ENCODE measurements at places on chromosomes 6 and 20.

GRCh38 chr6:63121166-63121565, 90.1 kb upstream of the FKBP1C start:
- no peak for DNase-seq

DNA sequence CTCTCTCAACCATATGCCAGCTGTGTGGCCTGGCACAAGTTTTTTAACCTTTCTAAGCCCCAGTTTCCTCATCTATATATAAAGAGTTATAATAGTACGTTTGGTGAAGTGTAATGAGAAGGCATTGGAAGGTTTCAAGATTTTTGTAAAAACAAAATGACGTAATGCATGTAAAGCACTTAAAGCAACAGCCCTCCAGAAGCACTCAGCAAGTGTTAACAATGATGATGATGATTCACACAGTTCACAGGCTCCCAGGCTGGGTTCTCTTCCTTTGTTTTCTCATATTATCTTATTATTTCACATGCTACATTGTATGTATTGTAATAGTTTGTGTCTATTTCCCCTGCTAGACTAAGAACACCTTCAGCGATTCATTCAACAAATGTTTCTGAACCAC, 6.2 kb downstream of the CEP250 start:
- no peak for DNase-seq

GRCh38 chr6:27882624-27883023, 29.6 kb downstream of the OR2B2 start:
- no peak for DNase-seq

- DNase-seq, result no peak
Observed at GRCh38 chr20:23419657-23419994, 1.7 kb downstream of the NAPB start.

DNA sequence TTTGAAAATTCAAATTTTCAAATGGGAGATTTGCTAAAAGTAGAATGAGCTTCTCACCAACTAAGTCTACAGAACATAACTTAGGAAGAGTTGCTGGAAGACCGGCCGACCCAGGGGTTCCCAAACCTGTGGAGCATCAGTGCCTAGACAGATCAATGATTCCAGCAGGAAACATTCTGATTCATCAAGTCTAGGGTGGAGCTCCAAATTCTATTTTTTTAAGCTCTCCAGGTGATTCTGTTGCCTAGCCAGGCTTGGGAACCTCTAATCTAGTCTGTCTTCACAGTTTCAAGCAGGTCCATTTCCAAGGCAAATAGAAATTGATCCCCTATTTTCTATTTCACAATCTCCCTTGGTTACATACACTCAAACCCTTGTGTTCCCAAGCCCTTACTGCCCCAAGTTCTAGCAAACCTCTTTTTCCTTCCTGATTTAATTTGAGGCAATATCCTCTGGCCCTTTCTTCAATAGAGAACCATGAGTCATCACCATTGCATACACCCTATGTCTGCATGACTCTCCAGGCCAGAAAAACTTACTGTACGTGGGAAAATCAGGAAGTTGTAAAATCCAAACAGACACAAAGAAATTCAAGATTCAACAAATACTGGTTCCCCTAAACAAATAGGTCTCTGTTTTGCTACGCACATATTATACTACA, 8.9 kb downstream of the ATXN1 start:
- DNase-seq, result no peak

DNA sequence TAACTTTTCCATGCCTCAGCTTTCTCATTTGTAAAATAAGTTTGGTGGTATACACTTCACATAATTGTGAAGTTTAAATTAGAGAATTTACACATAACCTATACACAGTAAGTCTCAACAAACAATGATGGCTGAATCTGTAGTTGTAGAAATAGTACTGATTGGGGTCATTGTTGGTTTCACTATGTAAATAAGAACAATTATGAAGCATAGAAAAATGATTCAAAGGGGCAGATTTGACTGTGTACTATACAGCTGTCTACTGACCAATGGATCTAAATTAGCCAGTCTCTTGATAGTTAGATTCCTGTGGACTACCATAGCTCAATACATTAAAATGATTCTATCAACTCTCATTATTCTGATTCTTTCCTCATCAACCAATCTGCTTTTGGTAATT, 181.1 kb upstream of the STXBP5 start:
- no peak for DNase-seq

DNA sequence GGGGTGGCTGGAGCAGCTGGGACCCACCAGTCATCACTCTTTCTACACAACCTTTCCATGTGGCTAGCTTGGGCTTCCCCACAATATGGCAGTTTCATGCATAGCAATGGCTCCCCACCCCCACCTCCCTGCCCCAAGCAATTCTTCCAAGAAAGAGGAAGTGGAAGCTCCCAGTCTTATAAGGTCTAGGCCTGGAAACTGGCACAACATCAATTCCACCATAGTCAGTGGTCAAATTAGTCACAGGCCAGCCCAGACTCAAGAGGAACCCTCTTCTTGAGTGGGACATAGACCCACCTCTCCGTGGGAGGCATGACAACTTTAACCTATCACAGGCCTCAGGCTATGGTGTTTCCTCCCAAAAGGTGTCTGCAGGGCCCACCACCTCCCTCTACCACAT, 17.7 kb downstream of the TGM6 start:
- DNase-seq, result no peak

DNA sequence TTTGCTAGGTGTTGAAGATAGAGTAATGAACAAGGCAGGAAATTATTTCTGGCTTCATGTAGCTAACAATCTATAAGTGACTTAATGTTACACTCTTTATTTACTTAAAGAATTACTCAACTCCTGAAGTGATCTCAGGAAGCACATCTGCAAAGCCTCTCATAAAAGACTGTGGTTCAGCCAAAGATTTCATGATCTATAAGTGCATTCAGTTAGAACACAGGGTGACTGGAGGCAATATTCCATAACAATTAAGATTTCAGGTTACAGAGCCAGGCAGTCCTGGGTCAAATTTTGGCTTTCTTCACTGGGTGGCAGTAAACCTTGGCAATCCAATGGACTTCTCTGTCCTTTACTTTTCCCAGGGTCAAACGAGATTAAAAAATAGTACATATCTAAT, 204.0 kb downstream of the TPBG start:
- DNase-seq, result no peak

- no peak for DNase-seq
Observed at GRCh38 chr6:168165373-168165772, 86.4 kb upstream of the FRMD1 start.

- no peak for DNase-seq
Observed at GRCh38 chr20:15823718-15824117, 749.5 kb downstream of the KIF16B start.

- no peak for DNase-seq
Observed at GRCh38 chr6:21496196-21496595, 97.4 kb upstream of the SOX4 start.

DNA sequence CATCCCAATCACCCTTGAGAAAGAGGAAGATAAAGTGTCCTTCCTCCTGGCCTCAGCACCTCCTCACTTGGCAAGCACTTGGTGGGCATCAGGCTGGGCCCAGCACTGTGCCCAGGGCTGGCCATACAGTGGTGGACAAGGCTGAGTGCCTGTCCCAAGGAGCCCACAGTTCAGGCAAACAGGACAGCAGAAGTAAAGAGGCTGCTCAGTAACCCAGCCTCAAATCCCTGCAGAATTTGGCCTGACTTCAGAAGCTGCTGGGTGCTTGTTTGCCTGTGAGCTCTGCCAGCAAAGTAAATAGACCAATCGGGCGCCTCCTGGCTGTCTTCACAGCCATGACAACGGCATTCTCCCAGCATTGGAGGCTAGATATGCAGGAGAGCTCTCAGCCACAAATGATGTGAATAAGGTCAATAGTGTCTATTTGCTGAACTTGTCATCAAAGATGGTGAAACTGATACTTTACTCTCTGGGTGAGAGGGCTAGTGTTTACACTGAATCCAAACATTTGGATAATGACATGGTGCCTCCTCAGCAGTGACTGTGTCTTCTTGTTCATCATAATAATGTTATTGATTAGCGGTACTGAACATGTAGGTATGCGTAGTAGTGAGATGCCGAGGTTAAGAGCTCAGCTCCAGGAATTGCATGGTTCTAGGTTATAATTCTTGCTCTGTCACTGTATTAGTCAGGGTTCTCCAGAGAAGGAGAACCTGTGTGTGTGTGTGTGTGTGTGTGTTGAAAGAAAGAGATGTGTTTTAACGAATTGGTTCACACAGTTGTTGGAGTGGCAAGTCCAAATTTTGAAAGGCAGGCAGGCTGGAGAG, 36.9 kb upstream of the FANCE start:
- no peak for DNase-seq

DNA sequence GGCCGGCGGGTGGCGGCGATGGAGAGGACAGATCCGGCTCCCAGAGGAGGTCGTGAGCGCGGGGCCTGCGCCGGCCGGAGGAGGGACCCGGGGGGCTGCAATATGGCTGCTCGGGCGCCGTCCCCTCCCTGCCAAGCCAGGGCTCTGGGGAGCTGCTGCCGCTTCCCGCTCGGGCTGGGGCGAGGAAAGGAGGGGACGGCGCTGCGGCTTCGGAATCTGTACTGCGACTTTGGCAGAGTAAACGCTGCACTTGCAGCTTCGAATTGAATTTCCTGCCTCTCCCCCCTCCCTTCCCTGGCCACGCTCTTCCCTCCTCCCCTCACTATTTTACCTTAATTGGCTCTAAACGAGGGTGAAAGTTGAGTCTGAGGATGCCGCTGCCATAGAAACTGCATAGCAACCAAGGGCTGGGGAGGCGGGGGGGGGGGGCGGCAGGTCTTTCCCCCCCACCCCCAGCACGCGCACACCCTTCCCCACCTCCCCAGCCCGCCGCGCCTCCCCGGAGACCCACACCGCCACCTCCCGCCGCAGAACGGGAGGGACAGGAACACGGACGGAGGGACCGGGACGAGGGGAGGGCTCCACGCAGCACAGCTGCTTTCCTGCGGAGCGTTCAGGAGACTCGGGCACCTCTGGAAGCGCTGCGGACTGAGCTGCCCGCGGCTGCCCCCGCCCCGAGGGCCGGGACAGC, 93.9 kb downstream of the RNASET2 start:
- DNase-seq, result peak; percentile 32

GRCh38 chr20:57483287-57484050, 41.5 kb downstream of the CTCFL start:
- no peak for DNase-seq

- no peak for DNase-seq
Observed at GRCh38 chr20:18926965-18927364, 113.4 kb downstream of the SCP2D1 start.

GRCh38 chr20:61115364-61116065, 136.5 kb upstream of the CDH4 start:
- no peak for DNase-seq

DNA sequence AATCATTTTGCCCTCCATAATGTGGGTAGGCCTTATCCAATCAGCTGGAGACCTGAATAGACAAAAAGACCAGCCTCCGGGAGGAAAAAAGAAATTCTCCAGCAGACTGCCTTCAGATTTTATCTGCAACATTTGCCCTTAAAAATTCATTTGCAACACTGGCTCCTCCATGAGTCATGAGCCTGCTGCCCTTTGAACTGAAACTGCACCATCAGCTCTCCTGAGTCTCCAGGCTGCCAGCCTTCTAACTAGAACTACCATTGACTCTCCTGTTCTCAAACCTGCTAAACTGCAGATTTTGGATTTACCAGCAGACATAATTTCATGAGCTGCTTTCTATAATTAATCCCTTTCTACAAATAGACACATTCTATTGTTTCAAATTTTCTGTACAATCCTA, 223.9 kb upstream of the THEMIS start:
- no peak for DNase-seq

GRCh38 chr6:3911614-3912336, 62.6 kb downstream of the FAM50B start:
- no peak for DNase-seq

DNA sequence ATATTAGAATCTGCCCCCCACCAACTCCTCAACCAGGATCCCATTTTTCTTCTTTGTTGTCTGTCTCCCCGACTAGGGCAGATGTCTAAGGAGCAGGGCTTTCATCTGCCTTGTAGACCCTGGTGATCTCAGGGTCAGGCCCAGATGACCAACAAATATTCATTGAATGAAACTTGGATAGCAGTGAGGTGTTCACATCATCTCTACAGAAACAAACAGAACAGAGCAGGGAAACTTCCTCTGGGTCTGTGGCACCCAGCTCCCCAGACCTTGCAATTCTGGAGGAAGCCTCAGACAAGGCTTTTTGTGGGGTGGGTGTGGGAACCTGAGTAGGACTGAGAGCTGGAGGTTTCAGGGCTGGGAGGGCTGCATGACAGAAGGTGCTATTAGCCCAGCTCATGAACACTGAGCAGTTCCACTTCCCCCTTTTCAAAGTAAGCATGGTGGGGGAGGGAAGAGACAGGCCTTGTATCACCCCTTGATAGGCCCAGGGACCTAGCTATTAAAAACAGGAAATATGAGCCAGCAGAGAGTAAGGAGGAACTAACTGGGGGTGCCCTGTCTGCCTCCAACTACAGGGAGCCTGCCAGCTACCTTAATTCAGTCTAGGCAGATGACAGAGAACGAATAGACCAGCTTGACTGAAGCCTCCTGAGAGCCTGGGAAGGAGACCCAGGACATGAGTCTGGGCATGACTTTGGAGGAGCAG, 37.3 kb upstream of the TOP1 start:
- no peak for DNase-seq

GRCh38 chr6:143940011-143940597, 68.0 kb downstream of the PLAGL1 start:
- peak; percentile 21 for DNase-seq

- no peak for DNase-seq
Observed at GRCh38 chr6:137573739-137574138, 79.5 kb upstream of the OLIG3 start.

DNA sequence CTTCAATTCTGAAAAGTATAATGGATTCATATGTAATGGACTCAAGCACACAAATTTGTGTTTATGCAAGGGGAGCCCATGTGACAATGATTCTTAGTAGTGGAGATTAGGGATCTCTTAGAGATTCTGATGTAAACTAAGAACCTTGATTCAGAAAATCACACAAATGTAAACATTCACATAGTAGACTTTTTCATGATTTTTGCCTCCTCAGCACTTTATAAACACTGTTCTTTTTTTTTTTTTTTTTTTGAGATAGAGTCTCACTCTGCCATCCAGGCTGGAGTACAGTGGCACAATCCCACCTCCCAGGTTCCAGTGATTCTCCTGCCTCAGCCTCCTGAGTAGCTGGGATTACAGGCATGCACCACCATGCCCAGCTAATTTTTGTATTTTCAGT, 170.1 kb upstream of the PLCB4 start:
- no peak for DNase-seq

GRCh38 chr20:46438156-46438750, 31.8 kb upstream of the ELMO2 start:
- no peak for DNase-seq

DNA sequence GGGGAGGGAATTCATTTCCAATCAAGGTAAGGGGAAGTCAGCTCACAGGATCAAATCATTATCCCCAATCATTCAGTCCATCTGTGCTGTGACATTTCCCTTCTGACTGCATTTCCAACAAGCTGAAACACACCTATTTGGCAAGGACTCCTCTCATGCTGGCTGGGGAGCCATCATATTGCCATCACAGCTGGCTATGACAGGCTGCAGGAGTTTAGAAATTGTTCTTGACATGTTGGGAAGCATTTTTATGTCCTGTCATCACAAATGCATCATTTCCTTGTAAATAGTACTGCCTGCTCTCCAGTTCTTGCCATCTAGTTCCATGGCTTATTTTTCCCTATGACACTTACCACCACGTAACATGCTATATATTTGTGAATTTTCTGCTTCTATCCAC, 113.9 kb upstream of the TMEM170B start:
- no peak for DNase-seq

- no peak for DNase-seq
Observed at GRCh38 chr20:61949363-61949713, 116.3 kb downstream of the TAF4 start.

All from activated naive CD4-positive, alpha-beta T cell (primary cell).